Progenitor cell of endocrine pancreas (in vitro differentiated cells): ENCODE measurements at places on chromosomes 2 and 18.

- H3K27ac ChIP-seq, result peak overlapping the region; percentile 78
- H3K27me3 ChIP-seq, result no peaks in the 10 kb centered on the region
- peaks cover 28% of the 10 kb centered on the region for H3K4me1 ChIP-seq
Measured at GRCh38 chr2:74856004-74856578, 22.2 kb downstream of the HK2 start.

DNA sequence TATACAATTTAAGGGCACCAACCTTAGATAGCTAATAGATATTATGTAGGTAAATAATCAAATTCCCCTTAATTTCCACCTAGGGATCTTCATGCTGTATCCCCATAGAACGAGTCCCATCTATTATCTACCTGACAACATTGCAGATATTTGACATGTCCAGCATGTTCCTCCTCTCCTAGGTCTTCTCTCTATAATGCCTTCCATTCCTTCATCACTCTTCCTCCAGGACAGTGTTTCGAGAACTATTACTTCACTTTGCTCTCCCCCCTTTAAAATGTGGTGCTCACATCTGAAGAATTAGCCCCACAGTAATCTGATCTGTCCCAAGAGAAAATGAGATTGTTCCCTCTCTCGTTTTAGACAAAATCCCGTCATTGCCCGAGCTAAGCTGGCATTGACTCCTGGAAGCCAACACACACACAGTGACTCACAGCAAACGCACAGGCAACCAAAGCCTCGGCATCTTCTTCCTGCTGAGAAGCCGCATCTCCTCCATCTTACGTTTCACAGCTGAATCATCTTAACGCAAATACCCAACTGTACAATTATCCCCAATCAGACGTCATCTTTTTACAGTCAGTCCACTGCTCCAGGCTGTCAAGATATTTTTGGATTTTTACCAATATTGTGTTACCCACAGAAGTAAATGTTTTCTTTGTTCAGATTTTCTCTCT is 162.9 kb upstream of the AGAP1 start:
- no peaks in the 10 kb centered on the region for H3K36me3 ChIP-seq
- no peak overlapping the region for H3K4me3 ChIP-seq
- no peak for DNase-seq
- no peak overlapping the region for H3K27ac ChIP-seq
- H3K27me3 ChIP-seq, result no peaks in the 10 kb centered on the region

GRCh38 chr2:157777427-157777826 is 98.7 kb downstream of the ACVR1 start:
- H3K27me3 ChIP-seq, result no peaks in the 10 kb centered on the region
- peaks cover 8% of the 10 kb centered on the region for H3K4me1 ChIP-seq
- H3K4me3 ChIP-seq, result no peak overlapping the region
- no peak overlapping the region for H3K27ac ChIP-seq
- no peak for DNase-seq
- peaks cover 12% of the 10 kb centered on the region for H3K36me3 ChIP-seq

GRCh38 chr2:140988597-140988996 is 1142.2 kb downstream of the LRP1B start:
- H3K4me1 ChIP-seq, result no peaks in the 10 kb centered on the region
- H3K27ac ChIP-seq, result no peak overlapping the region
- H3K27me3 ChIP-seq, result no peaks in the 10 kb centered on the region
- no peak for DNase-seq
- H3K36me3 ChIP-seq, result no peaks in the 10 kb centered on the region

- H3K27me3 ChIP-seq, result no peaks in the 10 kb centered on the region
- no peak overlapping the region for H3K4me3 ChIP-seq
- H3K27ac ChIP-seq, result no peak overlapping the region
- no peaks in the 10 kb centered on the region for H3K36me3 ChIP-seq
Measured at GRCh38 chr2:141348481-141348880, 782.3 kb downstream of the LRP1B start.

- H3K4me3 ChIP-seq, result no peak overlapping the region
- no peaks in the 10 kb centered on the region for H3K27me3 ChIP-seq
- H3K4me1 ChIP-seq, result peaks cover 15% of the 10 kb centered on the region
- no peak overlapping the region for H3K27ac ChIP-seq
- H3K36me3 ChIP-seq, result peaks cover 4% of the 10 kb centered on the region
- no peak for DNase-seq
Measured at GRCh38 chr18:8176554-8176953, 432.7 kb upstream of the RAB12 start.

GRCh38 chr2:108835040-108835439 is 48.5 kb downstream of the CCDC138 start:
- H3K36me3 ChIP-seq, result peaks cover 49% of the 10 kb centered on the region
- peaks cover 1% of the 10 kb centered on the region for H3K4me1 ChIP-seq
- H3K27ac ChIP-seq, result no peak overlapping the region
- no peak overlapping the region for H3K4me3 ChIP-seq

GRCh38 chr18:21327101-21327500 is 85.1 kb downstream of the GREB1L start:
- no peak overlapping the region for H3K4me3 ChIP-seq
- no peaks in the 10 kb centered on the region for H3K36me3 ChIP-seq
- peaks cover 9% of the 10 kb centered on the region for H3K4me1 ChIP-seq
- no peak overlapping the region for H3K27ac ChIP-seq

DNA sequence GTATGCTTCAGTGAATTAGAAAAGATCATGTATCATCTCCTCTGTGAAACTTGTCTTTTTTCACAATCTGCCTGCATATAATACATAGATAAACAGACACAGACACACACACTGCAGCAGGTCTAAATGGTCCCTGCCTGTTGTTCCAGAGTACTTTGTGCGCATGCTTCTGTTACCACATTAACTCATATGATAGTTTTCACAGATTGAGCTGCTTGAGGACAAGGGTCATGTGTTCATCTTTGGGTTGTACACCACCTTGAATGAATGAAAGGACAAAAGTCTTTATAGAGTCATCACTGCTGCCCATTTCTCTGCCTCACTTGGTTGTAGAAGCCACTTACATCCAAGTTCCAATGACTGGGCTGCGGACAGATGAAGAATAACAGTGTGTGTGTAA is 72.7 kb upstream of the GLS start:
- H3K27ac ChIP-seq, result no peak overlapping the region
- DNase-seq, result no peak
- no peak overlapping the region for H3K4me3 ChIP-seq

DNA sequence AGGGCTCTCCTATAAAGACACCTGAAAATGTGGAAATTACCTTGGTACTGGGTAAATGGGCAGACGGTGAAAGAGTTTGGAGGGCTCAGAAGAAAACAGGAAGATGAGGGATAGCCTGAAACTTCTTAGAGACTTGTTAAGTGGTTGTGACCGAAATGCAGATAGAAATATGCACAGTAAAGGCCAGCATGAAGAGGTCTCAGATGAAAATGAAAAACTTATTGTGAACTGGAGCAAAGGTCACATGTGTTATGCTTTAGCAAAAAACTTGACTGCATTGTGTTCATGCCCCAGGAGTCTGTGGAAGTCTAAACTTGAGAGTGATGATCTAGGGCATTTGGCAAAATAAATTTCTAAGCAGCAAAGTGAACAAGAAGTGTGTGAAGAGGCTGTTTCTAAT is 137.1 kb downstream of the CBLN2 start:
- no peak for DNase-seq
- no peaks in the 10 kb centered on the region for H3K4me1 ChIP-seq
- H3K36me3 ChIP-seq, result no peaks in the 10 kb centered on the region
- no peak overlapping the region for H3K4me3 ChIP-seq
- peaks cover 3% of the 10 kb centered on the region for H3K27me3 ChIP-seq

DNA sequence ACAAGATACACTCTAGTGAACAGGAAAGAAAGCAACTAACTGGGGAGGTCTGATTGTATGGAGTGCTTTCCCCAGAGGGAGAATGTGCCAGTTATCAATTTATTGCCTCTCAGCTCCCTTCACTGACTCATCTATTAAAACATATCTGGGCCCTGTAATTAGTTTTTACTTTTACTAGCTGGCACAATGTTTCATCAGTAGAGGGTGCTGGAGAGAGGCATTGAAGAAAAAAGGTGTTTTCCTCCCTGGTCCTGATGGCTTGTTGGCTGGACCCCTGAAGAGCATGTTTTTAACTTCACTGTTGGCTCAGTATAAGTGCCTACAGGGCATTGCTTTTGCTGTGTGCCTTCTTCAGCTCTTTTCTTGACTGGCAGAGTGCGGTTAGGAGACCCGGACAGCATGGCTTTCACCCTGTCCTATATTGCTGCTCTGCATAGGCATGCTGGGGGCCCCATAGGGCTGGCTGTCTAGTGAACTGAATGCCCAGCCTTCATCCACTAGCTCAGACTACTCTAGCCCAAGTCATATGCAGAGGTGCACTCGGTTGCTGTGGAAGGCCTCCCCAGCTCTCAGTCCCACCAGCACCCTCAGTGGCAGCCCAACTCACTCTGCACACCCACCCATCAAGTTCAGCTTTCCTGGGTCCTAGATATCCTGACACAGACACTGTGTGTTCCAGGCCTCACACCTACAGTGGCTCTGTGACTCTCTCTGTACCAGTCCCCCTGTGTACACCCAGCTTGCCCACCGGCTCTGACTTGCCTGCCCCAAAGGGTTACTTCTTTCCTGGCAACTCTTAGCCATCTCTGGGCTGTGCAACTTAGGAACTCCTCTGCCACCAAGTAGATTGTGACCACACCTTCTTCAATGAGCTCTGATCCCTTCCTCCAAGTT is 62.3 kb upstream of the ACYP2 start:
- DNase-seq, result no peak
- peaks cover 10% of the 10 kb centered on the region for H3K36me3 ChIP-seq
- no peak overlapping the region for H3K4me3 ChIP-seq
- no peak overlapping the region for H3K27ac ChIP-seq

DNA sequence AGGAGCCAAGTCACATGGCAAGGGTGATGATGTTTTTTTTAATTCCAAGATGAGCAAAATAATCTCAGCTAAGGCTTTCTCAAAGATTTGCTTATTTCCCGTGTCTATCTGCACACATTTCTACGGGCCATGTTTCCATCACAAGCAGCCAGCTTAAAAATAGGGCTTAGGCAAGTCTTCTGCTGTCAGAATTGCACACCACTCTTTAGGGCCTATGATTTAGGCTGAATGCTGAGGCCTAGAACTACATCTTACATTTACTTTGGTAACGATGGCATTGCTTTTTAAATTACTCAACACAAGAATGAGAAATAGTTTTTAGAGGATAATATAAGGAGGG is 144.2 kb downstream of the RNF144A start:
- no peak for DNase-seq
- no peak overlapping the region for H3K27ac ChIP-seq
- no peaks in the 10 kb centered on the region for H3K27me3 ChIP-seq
- H3K36me3 ChIP-seq, result peaks cover 12% of the 10 kb centered on the region
- H3K4me3 ChIP-seq, result no peak overlapping the region

DNA sequence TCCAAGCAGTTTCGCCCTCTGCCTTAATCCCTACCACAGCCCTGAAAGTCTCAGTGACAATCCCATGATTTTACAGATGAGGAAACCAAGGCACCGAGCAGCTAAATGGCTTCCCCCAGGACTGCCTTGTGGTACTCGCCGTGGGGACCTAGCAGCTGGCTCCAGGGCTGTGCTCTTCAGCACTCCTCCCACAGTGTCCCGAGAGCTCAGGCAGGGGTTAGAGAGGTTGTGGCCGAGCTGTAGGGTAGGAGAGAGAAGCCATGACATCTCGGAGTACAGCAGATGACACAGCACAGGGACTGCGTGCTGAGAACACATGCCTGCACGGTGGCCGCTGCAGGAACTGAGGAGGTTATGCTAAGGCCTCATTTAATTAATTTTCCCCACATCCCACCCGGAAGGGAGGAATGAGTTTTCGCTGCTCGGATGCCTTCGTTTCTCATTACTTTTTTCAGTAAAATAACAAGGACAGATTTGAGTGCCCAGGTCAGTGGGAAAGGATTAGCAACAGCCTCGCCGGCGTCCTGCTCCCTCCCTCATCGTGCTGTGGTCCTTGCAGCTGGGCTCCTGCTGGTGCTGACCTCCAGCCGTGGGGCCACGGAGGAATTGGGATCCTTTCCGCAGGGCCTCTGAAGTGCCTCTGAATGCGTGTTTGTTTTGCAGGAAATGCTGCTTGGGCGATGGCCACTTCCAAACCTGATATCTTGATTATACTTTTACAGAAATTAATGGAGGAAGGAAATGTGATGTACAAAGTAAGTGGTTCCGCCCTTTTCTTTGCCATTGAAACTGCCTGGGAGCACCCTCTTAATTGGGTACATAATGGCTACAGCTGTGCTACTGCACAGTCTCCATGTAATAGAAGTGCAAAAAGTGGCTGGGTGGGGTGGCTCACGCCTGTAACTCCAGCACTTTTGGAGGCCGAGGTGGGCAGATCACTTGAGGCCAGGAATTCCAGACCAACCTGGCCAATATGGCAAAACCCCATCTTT is 61.2 kb downstream of the WDSUB1 start:
- H3K27ac ChIP-seq, result no peak overlapping the region
- H3K27me3 ChIP-seq, result no peaks in the 10 kb centered on the region
- H3K36me3 ChIP-seq, result peaks cover 20% of the 10 kb centered on the region
- no peak overlapping the region for H3K4me3 ChIP-seq

GRCh38 chr2:86307431-86307830 is 30.0 kb downstream of the REEP1 start:
- no peaks in the 10 kb centered on the region for H3K36me3 ChIP-seq
- DNase-seq, result no peak
- peaks cover 29% of the 10 kb centered on the region for H3K27me3 ChIP-seq

DNA sequence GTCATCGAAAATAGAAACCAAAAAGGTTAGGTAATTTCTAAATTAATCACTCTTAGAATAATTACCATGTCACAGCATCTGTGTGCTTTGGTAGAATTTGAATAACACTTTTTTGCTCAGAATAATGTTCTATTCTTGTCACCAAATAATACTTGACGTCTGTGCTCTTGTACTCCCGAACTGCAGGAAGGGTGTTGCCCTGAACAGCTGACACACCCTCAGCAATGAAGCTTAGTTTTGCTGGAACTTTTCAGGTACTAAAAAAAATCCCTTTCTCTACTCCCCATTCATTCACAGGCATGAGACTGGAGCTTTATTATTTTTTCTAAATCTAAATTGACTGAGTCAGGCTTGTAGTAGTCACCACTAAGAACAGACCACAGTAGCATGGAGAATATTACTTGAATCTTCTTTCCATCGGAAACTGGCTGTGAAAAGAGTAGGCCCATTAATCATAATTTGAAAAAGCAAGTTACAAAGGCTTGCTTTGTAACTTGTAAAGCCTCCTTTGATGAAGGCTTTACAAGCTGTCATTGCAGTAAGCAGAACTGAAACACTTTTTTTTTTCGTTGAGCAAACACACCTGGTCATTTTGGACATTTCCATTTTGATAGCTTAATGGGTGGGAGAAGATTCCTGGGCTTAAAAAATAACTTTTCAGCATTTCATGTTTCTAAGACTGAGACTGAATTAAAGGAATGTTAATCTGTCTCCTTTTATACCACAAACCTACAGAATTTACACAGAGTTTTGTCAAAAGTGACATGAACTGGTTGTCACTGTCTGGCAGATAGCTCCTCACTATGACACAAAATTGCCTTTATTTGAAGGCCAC is 70.3 kb upstream of the PELI1 start:
- no peak overlapping the region for H3K4me3 ChIP-seq
- H3K4me1 ChIP-seq, result peaks cover 23% of the 10 kb centered on the region
- DNase-seq, result no peak
- peak overlapping the region; percentile 76 for H3K27ac ChIP-seq
- H3K27me3 ChIP-seq, result no peaks in the 10 kb centered on the region
- no peaks in the 10 kb centered on the region for H3K36me3 ChIP-seq

- peaks cover 7% of the 10 kb centered on the region for H3K4me1 ChIP-seq
- no peak for DNase-seq
- H3K36me3 ChIP-seq, result peaks cover 1% of the 10 kb centered on the region
- H3K4me3 ChIP-seq, result no peak overlapping the region
- peaks cover 36% of the 10 kb centered on the region for H3K27me3 ChIP-seq
Measured at GRCh38 chr18:79402977-79403722, 7.4 kb downstream of the NFATC1 start.
